Stimulated activated CD8-positive, alpha-beta memory T cell treated with anti-CD3 and anti-CD28 coated beads, Interleukin-4, amount 100 ng/mL, for 1 hour (primary cell): ENCODE measurements at places on chromosomes 13 and 19.

- no peak for DNase-seq
Observed at GRCh38 chr13:25645681-25646080, 273.9 kb downstream of the ATP8A2 start.

DNA sequence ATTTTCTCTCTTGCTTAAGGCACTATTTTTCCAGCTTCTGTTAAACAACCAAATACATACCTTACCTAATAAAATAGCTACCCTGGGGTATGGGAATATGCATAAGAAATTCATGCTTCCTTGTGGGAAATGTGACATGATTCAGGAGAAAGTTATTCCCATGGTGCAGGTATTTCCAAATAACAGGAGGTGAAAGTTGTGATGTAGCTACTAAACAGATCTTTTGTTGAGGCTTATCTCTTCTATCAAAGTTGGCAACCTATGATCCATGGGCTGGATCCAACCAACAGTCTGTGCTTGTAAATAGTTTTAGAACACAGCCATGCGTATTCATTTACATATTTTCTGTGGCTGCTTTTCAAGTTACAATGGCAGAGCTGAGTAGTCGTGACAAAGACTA lies 177.8 kb upstream of the NBEA start:
- no peak for DNase-seq

- no peak for DNase-seq
Observed at GRCh38 chr19:16073481-16073880, 2.8 kb upstream of the TPM4 start.

DNA sequence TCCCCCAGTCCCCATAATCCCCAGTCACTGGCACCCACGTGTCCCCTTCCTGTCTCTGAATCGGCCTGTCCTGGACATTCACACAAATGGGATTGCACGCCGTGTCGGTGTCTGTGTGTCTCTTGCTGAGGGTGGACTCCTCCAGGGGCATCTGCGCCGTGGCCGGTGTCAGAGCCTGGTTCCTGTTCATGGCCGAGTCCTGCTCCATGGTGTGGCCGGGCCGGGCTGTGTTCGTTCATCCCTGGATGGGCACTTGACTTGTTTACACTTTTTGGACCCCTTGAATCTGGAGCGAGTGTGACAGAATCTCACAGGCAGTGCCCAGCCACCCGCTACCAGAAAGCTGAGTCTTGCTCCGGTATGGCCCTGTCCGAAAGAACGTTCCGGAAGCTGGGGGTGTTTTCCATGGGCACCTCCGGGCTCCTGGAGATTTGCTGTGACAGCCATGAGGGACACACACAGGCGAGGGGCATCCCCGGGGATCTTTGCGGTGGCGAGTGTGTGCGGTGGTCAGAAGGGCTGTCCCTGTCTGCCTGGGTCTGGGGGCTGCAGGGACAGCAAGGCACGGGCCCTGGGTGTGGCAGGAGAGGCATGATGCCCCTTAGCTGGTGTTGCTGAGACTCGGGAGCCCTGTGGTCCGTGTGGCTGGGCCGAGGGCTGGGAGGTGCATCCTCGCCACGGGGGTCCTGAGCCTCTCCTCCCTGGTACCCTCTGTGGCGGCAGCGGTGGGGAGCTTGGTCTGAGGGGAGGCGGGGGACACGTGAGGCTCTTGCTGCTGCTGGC lies 6.4 kb upstream of the MEX3D start:
- DNase-seq, result no peak

DNA sequence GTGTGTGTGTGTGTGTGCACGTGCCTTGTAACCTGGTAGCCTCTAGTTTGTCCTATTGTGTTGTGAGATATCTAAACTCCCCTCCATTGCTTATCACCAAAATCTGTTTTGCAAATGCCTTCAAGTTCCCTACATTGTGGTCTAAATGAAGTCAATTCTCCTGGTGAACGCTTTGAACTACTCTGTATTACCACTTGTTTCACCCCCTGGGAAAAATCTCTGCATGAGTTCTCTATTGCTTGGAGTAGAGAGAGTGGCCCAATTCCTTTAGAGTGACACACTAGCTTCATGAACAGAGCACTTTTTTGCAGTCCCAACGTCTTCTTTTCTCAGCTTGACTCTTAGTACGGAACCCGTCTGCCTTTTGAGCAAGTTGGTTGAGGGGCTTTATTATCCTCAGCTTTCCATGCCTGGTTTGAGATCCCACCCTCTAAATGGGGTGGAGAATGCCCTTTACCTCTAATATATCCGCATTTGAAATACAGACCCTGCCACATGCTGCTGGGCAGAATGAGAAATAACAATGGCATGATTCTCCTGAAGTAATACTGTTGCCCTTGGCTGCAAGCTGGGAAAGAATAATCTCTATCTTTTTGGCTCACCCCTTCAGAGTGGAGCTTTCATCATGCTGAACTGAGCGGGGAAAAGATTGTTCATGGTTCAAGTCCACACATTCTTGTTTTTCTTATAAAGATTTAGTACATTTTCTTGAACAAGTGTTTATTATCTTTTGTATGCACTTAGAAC lies 2545.3 kb downstream of the PCDH9 start:
- no peak for DNase-seq
